ENCODE measurements at places on chromosomes 4 and X.

DNA sequence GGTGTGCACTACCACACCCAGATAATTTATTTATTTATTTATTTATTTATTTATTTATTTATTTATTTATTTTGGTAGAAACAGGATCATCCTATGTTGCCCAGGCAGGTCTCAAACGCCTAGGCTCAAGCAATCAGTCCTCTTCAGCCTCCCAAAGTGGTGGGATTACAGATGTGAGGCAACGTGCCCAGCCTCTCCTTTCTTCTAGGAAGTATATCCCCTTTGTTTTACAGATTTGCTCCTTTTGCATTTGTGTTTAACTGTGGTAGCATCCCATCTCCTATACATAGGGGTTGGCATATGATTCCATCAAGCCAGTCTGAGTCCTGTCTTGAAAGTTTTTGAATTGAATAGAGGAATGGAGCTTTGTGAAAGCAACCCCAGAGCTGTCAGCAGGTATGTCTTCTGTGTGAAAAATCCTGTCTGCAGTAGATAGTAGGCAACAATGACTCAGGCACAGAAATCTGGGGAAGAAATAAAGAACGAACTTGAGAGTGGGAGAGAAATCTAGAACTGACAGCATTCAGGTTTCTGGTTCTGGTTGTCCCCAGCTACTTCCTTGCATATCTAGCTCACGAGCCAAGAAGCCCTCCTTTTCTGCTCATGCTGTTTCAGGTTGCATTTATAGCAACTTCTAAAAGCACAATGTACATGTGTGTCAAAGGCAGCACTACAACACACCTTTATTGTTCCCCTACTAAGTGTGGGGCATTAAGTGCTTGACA is 113.7 kb upstream of the LSM6 start:
- DNase-seq, result no peak

DNA sequence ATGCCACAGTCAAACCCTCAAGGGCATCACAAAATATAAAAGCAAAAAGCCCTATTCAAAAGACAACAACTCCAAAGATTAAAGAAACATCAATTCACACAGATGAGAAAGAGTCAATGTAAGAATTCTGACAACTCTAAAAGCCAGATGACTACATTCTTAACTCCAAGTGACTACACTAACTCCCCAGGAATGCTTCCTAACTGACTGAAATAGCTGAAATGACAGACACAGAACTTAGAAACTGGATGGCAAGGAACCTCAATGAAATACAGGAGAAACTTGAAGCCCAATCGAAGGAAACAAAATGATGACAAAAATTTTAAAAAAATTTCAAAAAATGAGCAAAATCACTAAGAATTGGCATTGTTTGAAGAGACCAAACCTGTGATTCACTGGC is 1047.6 kb upstream of the PCDH10 start:
- no peak for DNase-seq

DNA sequence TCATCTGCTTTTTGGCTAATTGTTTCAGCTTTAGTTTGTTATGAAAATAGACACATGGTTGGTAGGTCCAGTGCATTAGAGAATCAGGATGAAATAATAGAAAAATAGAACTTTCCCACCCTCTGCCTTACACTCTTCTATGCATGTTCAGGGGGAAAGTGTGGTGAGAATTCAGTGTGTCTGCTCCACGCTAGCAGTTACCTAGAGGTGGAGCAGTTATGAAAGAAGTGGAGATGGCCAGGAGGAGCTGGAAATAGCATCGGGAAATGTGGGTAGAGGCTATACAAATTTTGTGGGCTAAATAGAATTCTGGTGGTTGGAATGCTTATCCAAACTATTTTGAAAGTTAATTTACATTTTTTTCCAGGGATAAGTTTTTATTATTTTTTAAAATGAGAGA is 91.4 kb upstream of the MAD2L1 start:
- no peak for DNase-seq

DNA sequence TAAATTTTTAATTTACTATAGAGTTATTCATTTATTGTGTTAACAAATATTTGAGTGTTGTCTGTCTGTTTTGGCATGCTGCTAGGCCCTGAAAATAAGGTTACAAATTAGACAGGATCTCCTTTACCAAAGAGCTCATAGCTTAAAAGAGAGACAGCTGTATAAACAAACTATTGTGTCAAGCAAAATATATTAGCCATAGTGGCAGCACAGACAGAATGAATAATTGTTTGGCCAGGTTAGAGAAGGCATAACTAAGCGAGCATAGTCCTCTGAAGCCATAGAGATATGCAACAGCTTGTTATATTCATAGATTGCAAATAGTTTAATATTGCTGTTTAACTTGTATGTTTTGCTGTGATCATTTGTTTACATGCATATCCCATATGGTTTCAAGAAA is 66.7 kb upstream of the NDUFC1 start:
- no peak for DNase-seq

DNA sequence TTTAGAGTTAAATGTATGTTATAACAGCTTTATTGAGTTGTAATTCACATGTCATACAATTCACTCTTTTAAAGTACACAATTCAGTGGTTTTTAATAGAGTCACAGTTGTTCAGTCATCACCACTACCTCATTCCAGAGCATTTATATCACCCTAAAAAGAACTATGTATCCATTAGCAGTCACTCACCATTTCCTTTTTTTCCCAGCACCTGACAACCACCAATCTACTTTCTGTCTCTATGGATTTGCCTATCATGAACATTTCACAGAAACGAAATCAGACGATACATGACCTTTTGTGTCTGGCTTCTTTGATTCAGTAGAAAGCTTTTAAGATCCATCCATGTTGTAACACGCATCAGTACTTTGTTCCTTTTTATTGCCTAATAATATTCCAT is 52.9 kb upstream of the FRAS1 start:
- DNase-seq, result no peak

DNA sequence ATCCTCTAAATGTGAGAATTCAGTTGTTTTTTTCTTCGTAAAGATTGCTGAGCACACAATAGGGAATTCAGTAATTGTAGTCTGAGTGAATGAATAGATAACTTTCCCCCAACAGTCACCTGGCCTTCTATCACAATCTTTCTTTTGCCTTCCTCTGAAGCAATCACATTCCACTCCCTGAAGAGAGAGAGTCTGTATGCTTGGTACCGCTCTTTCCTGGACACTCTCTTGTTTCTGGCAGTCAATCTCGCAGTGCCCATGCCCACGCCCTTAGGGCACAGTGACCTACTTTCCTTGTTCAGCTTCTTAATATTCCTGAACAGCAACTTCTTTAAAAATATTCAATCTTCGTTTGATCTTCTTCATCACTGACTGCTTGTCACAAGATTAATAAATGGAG is 255.9 kb downstream of the ADAMTS3 start:
- DNase-seq, result no peak

DNA sequence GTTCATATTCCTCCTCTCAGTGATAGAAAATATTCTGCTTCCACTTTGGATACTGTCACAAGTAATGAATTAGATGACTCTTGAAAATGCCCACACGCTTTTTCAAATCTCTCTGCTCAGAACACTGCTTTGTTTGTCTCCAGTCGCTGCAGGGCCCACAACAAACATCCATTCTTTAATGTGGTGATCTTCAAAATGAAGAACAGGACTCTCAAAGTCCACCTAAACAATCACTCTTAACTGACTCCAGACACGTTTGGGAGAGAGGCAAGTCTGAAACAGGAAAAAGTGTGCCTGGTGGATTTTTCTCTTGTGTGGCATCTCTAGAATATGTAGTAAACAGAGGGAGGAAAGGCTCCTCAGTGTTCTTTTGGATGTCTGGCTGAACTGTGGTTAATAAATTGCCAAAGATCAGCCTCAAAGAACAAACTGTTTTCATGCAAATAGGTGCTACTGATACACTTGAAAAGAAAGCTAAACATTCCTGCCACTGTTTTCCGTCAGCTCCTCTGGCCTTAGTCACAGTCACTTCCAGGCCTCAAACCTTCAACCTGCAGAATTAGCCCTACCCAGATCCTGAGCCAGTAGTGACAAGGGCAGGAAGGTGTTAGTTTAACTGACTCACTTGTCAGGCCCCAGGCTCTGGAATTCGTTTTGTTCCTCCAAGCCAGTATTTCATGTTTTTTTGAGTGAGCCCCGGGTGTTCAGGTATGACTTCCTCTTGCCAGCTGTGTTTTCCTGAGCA is 259.6 kb upstream of the GPC4 start:
- no peak for DNase-seq

GRCh38 chr4:109607976-109608375 is 47.9 kb downstream of the MCUB start:
- DNase-seq, result no peak

GRCh38 chr4:121717680-121718237 is 21.0 kb upstream of the ANXA5 start:
- DNase-seq, result no peak

DNA sequence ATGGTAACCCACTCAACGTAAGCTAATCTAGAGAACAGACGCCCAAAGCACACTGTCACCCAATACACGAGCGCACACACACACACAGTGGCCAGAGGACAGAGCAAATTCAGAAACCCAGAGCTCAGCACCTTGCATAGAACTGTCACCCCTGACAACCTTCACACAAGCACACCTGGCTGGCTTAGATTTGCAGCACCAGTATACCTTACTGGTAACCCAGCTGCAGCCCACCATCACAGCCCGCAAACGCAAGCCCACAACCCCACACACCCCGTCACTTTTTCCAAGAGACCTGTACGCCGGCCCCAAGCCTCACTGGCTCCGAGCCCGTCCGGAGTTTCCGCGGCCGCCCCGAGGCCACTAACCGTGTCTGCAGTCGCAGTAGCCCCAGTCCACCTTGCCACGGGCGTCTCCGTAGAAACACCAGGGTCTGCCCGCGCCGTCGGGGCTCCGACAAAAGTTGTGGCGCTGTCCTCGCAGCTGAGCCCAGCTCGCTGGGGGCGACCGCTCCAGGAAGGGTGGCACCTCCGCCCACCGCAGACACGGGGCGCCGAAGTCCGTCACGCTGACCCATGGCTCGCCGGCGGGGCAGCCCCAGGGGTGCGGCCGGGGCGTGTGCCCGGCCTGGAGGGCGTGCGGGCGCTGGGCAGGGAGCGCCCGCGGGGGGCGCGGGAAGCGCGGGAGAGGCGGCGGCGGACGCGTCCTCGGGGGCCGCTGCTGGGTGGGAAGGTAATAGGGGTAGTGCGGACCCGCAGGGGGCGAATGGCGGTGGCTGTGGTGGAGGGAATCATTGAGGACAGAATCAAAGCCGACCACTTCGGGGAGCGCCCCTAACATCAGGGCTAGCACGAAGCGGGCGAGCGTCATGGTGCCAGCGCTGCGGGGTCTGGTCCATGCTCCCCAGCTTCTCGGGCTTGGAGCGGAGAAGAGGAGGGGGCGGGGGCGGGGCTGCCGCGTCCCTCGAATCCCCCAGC is 664 bp downstream of the PRSS12 start:
- DNase-seq, result no peak

DNA sequence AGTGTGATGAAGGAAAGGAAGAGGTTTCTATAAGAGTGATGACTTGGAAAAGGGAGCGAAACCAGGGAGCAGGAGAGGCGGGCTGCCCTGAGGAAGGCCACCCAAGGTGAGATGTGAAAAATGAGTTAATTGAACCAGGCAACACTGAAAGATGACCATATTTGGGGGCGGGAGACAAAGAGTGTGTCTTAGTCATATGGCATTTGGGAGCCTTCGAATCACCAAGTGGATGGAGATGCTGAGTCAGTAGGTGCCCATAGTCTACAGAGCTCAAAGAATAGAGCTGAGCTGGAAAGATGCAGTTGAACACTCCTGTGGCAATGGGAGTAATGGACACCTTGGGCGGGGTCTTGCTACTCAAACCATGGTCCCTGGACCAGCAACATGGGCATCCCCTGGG is 8.3 kb upstream of the TLR8 start:
- DNase-seq, result no peak

DNA sequence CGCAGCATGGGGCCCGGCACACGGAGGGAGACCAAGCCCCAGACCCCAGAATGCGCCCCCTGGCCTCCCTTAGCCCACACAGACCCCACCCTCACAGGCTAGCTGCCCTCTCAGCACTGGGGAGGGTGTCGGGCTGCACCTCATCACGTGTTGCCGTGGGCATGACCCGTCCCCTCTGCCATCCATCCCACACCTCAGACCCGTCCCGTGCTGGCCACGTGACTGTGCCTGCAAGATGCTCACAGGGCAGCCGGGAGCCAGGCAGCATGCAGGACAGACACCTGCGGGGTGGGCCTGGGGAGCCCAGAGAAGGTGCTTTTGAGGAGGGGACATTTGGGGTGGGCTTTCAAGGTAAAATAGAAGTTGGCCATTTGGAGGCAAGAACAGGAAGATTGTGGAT is 4.8 kb downstream of the MSANTD1 start:
- DNase-seq, result no peak
